Activated CD4-positive, alpha-beta T cell treated with anti-CD3 and anti-CD28 coated beads, Interleukin-2, amount 50 U/mL, for 48 hours (primary cell): ENCODE measurements at places on chromosomes 4 and X.
A peak's percentile ranks its signal among the peaks of the same experiment; 100 is the strongest.

- peak; percentile 17 for DNase-seq
Measured at GRCh38 chrX:66030505-66031317, 9.2 kb downstream of the VSIG4 start.

- DNase-seq, result no peak
Measured at GRCh38 chr4:172895699-172896098, 272.9 kb upstream of the GALNT7 start.

GRCh38 chr4:3866813-3867129 lies 100.6 kb downstream of the ADRA2C start:
- no peak for DNase-seq

GRCh38 chr4:75484190-75484589 lies 30.0 kb downstream of the RCHY1 start:
- DNase-seq, result no peak

DNA sequence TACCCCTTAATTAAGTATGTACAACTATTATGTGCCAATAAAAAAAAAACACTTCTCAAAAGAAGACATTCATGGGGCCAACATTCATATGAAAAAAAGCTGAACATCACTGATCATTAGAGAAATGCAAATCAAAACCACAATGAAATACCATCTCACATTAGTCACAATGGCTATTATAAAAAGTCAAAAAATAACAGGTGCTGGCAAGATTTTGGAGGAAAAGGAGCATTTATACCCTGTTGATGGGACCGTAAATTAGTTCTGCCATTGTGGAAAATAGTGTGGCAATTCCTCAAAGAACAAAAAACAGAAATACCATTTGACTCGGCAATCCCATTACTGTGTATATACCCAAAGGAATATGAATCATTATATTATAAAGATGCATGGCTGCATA lies 229.9 kb downstream of the PAPSS1 start:
- no peak for DNase-seq

GRCh38 chr4:52860361-52860760 lies 1.8 kb upstream of the RASL11B start:
- no peak for DNase-seq

DNA sequence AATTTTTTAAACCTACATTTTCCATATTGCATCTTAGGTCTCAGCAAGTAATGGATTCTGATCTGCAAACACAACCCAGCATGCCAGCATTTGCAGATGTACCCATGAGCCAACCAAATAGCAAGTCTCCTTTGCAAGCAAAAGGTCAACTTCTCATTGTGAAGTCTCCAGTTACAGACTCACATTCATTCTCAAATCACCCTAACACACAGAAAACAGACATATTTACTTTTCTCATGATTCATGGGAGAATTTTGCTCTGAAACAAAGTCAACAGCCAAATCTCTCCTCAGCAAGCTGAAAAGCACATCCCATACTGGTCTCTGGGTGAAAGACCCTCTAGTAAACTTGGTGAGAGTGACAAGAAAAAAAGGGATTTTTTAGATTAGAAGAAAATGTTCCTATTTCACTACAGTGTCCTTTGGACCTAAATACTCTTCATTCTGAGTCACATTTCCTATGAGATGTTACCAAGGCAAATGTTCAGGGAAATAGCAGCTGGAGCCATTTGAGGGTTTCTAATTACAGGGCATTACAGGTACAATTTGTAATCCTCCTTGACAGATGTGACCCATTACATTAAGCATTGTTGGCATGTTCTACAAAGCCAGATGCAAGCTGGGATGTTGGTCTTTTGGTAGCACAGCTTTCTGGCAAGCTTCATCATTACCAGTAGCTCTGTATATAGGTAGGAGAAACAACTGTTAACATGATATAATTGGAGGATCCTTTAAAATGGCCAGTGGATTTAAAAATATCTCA lies 383.3 kb downstream of the SMARCA1 start:
- DNase-seq, result no peak

DNA sequence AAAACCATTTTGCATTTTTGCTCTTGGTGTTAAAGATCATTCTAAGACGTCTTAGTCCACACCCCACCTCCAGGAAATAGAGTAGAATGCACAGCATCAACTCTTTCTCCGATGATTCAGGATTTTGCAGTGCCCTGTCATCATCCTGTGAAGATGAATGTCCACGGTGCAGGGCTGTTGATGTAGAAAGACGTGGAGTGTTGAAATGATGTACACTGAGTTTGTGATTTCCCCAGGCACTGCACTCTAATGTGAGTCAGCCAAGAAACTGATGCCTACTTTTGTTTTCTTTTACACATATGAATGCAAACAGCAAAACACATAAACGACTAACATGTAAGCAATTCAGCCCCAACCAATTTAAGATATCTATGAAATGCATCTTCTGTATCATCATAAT lies 10.5 kb downstream of the LGI2 start:
- DNase-seq, result no peak

GRCh38 chr4:185839194-185839712 lies 27.3 kb upstream of the SORBS2 start:
- no peak for DNase-seq

GRCh38 chrX:20347481-20347880 lies 80.8 kb upstream of the RPS6KA3 start:
- no peak for DNase-seq

GRCh38 chrX:15619053-15619755 lies 18.4 kb upstream of the ACE2 start:
- no peak for DNase-seq

- no peak for DNase-seq
Measured at GRCh38 chr4:144906181-144906925, 191.6 kb downstream of the ANAPC10 start.

GRCh38 chr4:94307231-94307871 lies 35.3 kb downstream of the HPGDS start:
- DNase-seq, result no peak

DNA sequence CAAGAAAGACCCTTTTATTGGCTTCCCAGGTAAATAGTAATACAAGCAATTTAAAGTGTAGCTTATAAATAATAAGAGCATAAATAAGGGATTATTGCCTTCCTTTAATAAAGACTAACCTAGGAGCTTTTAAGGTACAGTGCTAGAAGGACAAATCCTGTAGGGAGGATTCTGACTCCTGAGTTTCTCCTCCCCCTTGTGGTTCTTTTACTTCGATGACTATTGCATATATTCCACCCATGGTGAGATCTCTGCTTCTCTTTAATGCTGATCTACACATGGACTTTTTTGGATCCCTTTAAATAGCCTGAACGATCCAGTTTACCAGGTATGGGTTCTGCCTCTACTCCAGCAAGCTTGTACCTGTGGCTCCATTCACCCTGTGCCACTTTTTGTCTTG lies 2.5 kb downstream of the GALNT7 start:
- no peak for DNase-seq
